ENCODE measurements at places on chromosomes 7 and 10. TPM values are rescaled to one million over a fixed set of nuclear protein-coding genes. Genes with fewer than 3 reads are reported as not detected.

The GRID2IP gene
- 1.7 TPM for total RNA-seq

GRCh38 chr7:94313926-94314325, 80.8 kb upstream of the COL1A2 start:
- DNase-seq = no peak

The LIPN gene
- not detected for total RNA-seq

DNA sequence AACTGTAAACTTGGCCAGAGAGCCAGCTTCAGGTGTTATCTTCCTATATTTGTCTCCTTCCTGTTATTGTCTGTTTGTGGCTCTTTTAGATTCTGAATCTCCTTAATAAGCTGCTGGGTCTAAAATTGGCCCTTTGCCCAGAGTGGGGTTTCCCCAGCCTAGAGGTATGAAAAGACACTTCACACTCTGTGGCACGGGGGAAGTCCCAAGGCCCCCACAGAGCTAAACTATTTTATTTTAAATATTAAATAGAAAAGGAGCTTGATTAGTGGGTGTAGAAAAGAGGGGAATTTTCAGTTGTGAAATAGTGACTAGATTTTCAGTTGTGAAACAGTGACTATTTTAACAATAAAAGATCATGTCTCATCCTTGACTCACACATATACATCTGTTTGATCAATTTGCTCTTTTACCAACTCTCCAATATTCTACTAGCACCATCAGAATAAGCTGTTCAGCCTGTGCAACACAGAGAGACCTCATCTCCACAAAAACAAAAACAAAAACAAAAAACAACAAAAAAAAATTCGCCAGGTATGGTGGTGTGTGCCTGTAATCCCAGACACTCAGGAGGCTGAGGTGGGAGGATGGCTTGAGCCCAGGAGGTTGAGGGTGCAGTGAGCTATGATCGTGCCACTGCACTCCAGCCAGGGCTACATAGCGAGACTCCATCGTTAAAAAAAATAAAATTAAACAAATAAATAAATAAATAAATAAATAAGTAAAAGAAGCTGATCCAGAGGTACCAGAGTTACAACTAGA, 24.9 kb upstream of the ADO start:
- DNase-seq = no peak

Data from H9 (cell line).